Natural killer cell treated with Interleukin-12 subunit alpha and Interleukin-12 subunit beta and Interleukin-15 and Interleukin-18, amount 100 ng/mL, for 72 hours (primary cell): ENCODE measurements at places on chromosomes 4 and X.

GRCh38 chr4:73341454-73341853, 62.6 kb upstream of the ALB start:
- no peak for DNase-seq

GRCh38 chrX:28158019-28158777, 176.9 kb upstream of the DCAF8L1 start:
- DNase-seq, result no peak

GRCh38 chr4:126701756-126702155, 931.0 kb upstream of the INTU start:
- DNase-seq, result no peak

- no peak for DNase-seq
Measured at GRCh38 chrX:106894392-106894909, 8.7 kb downstream of the RIPPLY1 start.

DNA sequence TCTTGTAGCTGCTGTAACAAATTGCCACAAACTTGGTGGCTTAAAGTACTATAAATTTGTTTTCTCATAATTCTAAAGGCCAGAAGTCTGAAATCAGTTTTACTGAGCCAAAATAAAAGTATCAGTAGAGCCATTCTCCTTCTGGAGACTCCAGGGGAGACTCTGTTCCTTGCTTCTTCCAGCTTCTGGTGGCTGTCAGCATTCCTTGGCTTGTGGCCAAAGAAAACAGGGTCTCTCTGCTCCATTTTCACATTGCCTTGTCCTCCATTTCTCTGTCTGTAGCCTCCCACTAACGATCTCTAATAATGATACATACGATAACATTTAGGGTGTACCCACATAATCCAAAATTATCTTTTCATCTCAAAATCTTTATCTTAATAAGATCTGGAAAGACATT, 200.4 kb downstream of the MAB21L2 start:
- no peak for DNase-seq
